GM06990 (cell line): ENCODE measurements at places on chromosomes 6 and 20.
A peak's percentile ranks its signal among the peaks of the same experiment; 100 is the strongest.

GRCh38 chr6:151948002-151948743 is 140.7 kb downstream of the ESR1 start:
- DNase-seq, result peak; percentile 2

DNA sequence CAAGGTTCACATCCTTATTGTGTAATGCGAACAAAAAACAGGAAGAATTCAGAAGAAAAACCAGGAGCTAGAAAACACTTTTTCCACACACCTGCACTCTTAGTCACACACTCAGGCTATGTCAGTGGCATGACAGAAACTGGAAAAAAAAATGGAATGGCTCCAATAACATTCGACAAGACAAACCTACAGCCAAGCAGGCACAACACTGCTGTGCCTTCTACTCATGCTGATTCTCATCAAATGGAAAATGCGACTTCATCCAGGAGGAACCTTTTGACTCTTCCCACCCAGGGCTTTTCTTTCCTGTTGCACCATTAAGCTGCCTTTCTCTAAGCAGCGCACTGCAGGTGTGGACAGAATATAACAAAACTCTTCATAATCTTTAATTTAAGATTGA is 163.2 kb upstream of the BTBD3 start:
- DNase-seq, result no peak

- DNase-seq, result no peak
These were observed 1.9 kb downstream of the GRM4 start for GRCh38 chr6:34143884-34144580.

DNA sequence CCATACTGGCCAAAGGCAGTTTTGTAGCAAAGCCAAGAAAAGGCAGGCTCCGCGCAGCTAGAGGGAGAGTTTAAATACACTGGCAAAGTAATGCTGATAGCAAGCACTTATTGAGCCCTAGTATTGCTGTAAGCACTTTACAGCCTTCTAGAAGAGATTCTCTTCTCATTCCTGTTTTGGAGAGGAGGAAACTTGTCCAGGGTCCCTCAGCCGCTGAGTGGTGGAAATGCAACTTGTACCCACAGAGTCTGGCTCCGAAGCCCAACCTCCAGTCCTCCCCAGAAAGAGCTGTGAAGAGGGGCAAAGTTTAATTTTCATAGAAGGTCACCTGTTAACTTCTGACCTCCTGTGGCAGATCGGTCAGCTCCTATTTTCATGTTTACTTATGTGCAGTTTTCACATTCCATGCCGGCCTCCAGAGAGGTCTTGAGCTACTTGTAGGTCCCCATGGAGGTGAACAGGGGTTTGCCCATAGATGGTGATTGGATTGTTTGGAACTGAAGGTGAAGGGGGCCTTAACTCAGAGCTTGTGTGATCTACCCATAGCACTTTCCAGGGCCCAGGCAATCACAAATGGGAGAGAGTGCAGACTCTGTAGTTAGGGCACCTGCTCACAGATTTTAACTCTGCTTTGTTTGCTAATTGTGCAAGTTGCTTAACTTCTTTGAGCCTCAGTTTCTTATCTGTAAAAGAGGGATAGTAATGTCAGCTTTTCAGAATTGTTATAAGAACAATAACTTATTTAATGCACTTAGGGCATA is 70.7 kb downstream of the LYRM2 start:
- DNase-seq, result no peak

- no peak for DNase-seq
These were observed 2.6 kb downstream of the VGLL2 start for GRCh38 chr6:117267766-117268534.

DNA sequence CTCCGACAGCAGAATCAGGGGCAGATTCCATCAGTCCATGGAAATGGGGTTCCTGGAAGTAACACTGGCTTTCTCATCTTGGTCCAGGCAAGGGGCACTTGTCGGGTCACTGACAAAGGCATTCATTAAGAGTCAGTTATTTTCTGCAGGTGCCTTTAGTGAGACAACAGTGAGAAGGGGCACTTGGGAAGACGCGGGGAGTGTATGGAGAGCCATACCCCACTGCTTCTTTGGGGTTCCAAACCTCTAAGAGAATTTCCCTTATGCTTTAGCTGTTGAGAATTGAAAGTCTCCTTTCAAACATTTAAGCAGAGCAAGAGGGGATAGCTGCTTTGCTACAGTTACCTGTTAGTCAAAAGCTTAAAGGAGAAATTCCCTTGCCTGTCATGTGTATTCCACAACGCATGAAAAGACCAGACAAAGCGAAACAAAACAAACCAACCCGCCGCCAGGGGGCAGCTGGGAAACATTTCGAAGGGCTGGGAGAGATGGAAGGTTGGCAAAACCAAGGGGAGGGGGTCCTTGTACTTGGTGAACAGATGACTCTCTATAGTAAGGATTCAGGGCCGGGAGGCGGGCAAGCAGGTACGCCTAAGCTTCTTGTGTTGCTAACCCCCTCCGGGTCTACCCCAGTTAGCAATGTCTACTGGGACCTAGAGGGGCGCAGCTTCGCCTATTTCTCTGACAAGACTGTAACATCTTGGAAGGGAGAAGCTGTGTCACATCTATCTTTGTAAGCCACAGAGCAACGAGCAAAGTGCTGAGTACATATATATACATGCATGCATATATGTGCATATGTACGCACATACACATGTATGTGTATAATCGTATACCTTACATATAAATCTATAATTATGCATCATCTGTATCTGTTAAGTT is 474.9 kb upstream of the AGPAT4 start:
- no peak for DNase-seq

GRCh38 chr6:131013495-131013894 is 49.5 kb downstream of the EPB41L2 start:
- DNase-seq, result no peak

GRCh38 chr6:167766986-167767714 is 59.6 kb upstream of the AFDN start:
- no peak for DNase-seq

DNA sequence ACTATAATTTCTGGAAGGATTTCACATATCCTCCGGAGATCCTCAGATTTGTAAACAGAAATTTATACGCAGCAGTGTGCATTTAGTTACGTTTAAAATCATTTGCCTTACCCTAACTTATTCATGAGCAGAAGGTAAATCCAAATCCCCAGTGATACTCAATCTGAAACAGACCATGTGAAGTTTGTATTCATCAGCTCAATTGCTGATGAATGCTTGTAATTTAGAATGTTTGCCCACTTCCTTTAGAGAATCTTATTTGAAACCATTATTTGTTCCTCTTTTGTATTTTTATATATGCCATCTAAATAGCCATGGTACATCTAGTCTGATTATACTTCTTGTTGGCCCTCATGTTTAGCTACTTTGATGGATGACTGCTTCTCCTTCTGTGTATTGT is 15.4 kb downstream of the TAAR1 start:
- DNase-seq, result no peak

DNA sequence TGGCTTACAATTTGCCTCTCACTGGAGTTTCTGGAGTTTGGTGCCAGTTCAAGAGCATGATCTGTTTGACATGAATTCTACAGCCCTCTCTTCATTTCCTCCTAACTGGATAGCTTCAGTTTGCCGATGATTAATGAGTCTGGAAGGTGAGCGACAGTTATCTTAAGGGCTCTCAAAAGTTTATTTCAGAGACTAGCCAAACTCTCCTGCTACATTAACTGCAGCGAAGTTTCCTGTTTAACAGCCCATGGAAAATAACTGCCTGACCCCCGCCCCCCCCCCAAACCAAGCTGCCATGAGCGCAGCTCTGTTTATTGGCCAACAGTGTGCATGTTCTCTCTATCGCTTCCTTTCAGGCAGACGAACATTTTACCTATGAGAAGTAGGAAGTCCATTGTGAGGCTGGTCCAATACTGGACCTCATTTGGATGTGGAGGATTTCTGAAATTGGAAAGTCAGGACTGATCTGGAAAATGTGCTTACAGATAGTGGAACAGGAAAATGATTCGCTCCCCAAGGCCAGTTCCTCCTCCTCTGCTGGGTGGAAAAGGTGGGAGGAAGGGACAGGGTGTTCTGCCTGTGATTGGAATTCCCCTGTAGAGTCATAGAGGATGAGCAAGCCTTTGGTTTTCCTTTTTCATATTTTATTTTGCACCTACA is 522.2 kb upstream of the JAG1 start:
- no peak for DNase-seq

- DNase-seq, result no peak
These were observed 3.4 kb upstream of the TMEM14C start for GRCh38 chr6:10719296-10719963.

GRCh38 chr20:36368869-36369268 is 62.7 kb downstream of the DLGAP4 start:
- no peak for DNase-seq

- DNase-seq, result peak; percentile 67
These were observed 99.9 kb upstream of the SHLD1 start for GRCh38 chr20:5650280-5650691.

- no peak for DNase-seq
These were observed 14.2 kb downstream of the TFAP2B start for GRCh38 chr6:50832912-50833311.

DNA sequence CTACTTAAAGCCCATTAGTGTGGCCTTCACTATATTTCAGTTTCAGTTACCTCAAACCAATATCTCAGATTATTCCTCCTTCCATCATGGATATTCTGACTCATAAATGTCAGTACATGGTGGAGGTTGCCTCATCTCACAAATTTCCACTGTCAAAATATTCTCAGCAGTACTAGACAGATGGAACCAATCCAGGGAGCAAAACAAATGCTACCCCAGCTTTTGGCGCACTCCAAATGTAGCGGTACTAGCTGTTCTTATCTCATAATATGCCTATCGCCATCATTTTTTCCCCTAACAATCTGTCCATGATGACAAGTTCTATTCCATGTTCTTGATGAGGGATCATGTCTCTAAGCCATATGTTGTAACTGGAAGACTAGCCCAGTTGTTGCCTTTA is 1026.1 kb downstream of the KIF16B start:
- no peak for DNase-seq

GRCh38 chr6:138468320-138469015 is 30.8 kb downstream of the NHSL1 start:
- DNase-seq, result no peak

DNA sequence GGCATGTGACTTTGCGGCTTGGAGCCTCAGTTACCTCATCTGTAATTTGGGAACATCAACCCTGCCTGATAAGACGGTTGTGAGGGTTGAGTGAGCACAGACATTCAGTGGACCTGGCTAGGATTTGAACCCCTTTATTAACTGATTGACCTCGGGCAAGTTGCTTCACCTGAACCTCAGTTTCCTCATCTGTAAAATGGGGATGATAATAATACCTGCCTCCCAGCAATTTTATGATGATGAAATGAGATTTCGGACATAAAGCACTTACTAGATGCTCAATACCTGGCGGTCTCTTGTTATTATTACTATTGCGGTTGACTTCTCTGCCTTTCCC is 51.5 kb downstream of the CEBPB start:
- DNase-seq, result no peak

GRCh38 chr6:84457276-84457675 is 229.8 kb upstream of the CEP162 start:
- no peak for DNase-seq

DNA sequence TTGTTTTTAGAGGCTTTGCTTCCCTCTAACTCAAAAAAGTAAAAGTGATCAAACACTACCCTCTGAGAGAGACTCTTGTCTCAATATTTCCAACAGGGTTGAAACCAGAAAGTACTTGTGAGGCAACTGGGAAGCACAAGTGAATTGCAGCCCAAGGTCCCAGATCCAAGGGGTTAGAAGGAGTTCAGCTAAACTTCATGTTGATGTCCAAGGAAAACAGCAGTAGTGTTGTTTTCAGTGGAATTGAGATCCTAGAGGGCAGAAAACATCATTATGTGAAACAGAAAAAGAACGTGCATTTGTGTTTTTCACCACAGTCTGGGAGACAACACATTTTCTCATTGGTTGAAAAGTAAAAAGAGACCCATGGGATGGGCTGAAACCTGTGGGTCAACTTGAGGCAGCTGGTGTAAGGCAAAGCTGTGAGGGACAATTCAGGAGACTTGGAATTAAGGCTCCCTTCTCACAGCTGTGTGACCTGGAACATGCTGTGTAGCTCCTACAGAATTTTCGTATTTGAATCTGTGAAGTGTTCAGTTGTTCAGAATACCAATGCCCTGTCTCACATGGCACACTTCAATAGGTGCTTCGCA is 508.3 kb downstream of the BMP2 start:
- DNase-seq, result no peak
